ENCODE measurements at places on chromosomes 7 and 10. TPM values are rescaled to one million over a fixed set of nuclear protein-coding genes. Genes with fewer than 3 reads are reported as not detected.

Gene FEZF1
- total RNA-seq, result not detected

Gene ZNF786
- 2.7 TPM for total RNA-seq

Gene HSPA12A
- total RNA-seq, result not detected

Gene AQP1
- total RNA-seq, result 0.22 TPM

DNA sequence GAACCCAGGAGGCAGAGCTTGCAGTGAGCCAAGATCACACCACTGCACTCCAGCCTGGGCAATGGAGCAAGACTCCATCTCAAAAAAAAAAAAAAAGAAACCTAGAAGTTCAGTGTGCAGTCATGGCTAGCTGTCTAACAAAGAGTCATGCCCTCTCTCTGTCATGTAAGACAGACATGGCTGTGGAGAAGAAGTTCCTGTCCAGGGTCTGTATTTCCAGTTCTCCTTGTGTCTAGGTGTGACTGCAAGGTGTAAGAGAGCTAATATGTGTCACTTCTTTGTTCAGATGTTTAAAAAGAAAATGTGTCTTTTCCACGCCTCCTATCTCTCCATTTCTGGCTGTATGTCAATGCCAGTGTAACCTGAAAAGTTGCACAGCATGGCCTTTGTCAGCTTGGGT lies 139.5 kb downstream of the NRCAM start:
- no peak for DNase-seq

GRCh38 chr10:91909117-91909677 lies at the start of gene FGFBP3:
TSS of gene FGFBP3 (minus strand) at chr10:91909486. CDS start at chr10:91908969, 517 bp downstream.
- DNase-seq, result peak; percentile 38

- no peak for DNase-seq
These were observed 186.2 kb downstream of the CXCL12 start for GRCh38 chr10:44198780-44199097.

DNA sequence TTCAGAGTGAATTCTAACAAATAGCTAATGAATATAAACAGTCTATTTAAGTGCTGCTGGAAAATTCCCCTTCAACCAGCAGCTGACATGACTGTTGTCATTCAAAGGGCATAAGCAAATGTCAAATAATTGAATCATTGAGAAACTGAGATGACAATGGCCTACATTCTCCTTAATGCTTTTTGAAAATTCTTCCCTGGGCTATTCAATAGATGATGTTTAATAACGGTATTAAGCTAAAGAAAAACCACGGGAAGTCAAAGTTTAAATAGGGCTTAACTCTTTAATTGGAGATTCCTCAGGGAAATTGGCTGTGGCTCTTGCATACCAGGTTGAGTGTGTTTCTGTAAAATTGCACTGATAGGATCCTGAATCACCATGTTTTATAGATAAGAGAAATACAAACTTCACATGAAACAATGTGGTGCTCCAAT lies 77.0 kb downstream of the ARL4A start:
- no peak for DNase-seq

GRCh38 chr7:1623810-1624209 lies 46.3 kb upstream of the ELFN1 start:
- no peak for DNase-seq

DNA sequence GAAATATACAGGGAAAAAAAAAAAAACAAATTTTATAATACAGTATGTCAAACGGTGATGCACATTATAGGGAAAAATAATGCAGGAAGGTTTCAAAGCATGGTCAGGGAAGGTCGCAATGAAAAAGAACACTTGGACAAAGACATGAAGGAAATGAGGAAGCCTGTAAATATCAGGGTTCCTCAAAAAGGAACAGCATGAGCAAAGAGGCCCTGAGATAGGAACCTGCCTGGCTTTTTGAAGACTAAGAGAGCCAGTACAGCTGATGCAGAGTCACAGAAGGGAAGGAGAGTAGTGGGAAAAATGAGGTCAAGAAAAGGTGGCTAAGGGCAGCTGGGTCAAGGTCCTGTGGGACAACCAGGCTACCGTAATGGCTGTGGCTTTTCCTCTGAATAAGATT lies 1.9 kb downstream of the VPS41 start:
- no peak for DNase-seq

DNA sequence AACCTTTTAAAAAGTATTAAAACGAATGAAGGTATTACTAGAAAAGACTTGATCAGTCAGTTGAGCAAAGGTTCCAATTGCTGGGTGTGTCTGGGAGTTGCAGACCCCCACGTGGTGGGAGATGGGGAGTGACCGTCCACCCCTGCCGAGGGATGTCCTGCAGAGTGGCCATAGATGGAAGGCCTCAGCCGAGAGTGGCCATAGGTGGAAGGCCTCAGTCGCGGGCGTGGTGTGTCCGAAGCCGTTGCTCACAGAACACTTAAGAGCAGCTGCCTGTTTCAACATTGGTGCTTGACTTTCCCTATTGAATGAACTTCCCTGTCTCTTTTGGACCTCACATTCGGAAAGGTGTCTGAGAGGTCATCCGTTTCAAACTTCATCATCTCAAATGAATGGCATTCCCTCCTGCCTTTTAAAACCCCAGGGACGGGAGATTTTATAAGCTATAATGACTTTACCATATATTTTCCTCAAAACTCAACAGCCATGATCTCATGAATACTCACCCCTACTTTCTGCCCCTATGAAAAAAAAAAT lies 69.4 kb downstream of the CAMK1D start:
- DNase-seq, result no peak

DNA sequence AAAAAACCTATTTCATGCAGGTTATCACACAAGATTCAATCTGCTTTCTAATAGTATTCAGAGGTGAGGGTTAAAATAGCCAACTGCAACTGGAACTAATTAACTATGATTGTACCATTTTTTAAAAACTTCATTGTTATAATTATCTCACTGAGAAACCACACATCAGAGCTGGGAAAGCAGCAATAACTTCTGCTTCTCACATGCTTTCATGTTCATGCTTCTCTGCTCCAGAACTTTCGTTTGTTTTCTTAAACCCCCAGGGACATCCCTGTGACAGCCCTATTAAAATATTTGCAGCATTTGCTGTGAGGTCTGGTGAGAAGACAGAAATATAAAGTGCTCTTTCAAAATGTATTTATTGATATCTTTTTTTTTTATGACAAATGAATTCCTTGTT lies 389.0 kb upstream of the SORCS1 start:
- no peak for DNase-seq

DNA sequence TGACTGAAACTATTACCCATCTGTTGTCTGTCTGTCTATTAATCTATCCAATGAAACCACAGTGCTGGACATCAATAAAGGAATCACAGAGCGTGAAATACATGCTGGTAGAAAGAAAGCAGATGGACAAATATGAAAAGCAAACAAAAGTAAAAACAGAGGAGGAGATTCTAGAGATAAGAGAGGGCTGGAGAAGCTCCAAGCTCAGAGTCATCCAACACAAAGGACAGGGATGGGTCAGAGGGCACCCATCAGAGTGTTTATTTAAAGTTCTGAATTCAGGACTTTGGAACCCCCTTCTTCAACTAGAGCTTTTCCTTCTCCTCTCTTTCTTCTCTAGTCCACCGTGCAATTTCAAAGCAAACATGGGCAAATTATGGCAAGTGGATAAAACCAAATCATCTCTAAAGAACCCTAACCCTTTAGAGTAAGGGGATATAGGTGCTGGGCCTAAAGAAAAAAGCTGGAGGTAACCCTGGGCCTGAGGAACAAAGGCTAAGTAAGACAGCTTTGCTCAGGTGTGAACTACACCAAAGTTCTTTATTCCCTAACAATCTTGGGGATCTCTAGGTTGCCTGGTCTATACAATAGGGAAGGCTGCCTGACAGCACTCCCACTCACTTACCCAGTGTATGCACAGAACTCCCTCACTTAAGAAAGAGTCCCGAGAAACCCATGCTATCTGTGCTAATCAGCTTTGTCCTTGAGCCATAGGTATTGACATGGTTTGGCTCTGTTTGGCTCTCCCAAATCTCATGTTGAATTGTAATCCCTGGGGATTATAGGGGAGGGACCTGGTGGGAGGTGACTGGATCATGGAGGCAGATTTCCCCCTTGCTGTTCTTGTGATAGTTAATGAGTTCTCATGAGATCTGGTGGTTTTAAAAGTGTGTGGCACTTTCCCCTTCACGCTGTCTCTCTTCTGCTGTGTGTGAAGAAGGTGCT lies 97.0 kb downstream of the BAMBI start:
- DNase-seq, result no peak

DNA sequence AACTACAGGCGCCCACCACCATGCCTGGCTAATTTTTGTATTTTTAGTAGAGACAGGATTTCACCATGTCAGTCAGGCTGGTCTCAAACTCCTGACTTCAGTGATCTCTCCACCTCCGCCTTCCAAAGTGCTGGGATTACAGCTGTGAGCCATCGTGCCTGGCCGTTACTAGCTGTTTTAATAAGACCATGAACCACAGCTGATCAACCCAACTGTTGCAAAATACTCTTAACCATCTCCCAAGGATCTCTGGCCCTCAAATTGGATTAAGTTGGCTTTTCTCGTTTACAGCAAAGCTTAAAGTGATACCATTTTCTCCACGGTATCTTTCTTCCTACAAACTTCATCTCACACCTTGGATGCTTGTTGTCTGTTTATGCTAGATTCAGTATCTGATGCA lies 18.3 kb downstream of the ZFAND2A start:
- no peak for DNase-seq

DNA sequence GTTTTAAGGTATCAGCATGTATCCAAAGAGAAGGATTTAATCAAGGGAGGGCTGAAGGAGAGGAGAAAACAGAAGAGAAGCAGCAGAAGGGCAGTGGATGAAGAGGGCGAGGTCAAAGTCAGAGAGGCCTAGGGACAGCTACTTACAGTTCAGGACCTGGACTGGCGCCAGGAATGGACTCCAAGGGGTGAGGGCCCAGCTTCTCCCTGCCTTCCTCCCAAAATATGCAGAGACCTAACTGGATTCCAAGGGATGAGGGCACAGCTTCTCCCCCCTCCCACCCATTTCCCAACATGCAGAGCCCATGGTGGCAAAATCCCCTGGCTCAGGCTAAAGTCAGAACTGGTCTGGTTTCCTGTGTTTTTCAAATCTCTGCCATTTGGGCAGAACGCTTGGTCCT lies 3.4 kb upstream of the TCF7L2 start:
- no peak for DNase-seq

- DNase-seq, result no peak
These were observed 2.8 kb upstream of the HIBADH start for GRCh38 chr7:27665531-27665930.

DNA sequence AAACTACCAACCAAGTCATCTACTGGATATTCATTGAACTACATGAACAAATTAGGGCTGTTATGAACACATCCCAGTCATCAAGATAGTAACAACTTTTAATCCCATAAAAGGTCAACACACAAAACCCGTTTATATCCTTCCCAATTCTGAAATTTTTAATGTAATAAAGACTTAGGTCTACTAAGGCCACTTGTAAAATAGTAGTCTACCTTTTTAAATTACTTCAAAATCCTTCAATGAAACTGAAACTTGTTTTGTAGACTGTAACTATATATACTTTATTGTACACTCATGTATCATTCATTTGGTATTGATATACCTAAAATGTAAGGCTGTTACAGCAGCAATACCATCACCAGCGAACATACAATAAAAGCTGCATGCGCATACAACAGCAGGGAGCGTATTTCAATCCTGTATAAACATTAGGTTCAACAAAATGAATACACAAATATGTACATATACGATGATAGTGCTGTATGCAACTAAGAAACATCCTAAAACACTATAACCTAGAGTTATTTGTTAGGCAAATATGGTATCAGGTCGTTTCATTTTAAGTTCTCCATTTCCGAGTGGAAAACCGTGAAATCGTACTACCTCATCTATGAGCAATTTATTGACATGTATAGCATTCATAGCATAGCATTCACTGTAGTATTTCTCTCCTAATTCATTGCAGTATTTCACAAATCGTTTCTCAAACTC lies 973 bp downstream of the ATAD1 start:
- DNase-seq, result no peak

DNA sequence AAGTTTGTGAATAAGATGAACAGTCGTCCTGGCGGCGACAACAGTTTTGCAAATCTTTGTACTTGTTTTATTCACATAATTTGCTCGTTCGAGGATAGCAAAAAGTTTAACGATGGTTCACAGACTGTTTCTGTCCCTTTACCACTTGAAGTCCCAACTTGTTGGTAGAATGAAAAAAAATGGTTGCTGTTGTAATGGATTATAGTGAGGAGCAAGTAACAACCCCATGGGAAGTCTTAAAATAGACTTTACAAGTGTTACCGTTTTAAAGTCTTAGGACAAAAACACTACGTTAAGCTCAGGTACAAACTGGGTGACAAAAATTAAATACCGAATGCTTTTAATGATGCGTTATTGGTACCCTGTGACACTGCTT lies 589 bp downstream of the LSM8 start:
- DNase-seq, result no peak

DNA sequence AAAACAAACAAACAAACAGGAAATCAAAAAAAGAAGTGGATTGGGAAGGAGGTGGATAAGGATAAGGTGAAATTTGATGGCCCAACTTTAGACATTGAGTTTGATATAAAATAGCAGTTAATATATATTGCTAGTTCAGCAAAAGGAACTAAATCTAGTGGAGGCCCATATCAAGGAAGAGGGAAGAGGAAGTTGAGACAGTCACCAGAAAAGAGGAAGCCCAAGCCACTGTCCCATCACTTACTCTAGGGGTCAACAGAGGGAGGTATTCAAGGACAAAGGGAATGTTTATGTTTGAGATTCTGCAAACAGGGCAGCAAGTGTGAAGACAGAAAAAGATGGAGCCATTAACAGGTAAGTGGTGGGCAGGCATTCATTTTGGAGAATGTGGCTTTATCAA lies 3.7 kb downstream of the LAMTOR4 start:
- no peak for DNase-seq

Measured in CD4-positive, alpha-beta T cell (primary cell).